ENCODE measurements at places on chromosomes 7 and 10.

DNA sequence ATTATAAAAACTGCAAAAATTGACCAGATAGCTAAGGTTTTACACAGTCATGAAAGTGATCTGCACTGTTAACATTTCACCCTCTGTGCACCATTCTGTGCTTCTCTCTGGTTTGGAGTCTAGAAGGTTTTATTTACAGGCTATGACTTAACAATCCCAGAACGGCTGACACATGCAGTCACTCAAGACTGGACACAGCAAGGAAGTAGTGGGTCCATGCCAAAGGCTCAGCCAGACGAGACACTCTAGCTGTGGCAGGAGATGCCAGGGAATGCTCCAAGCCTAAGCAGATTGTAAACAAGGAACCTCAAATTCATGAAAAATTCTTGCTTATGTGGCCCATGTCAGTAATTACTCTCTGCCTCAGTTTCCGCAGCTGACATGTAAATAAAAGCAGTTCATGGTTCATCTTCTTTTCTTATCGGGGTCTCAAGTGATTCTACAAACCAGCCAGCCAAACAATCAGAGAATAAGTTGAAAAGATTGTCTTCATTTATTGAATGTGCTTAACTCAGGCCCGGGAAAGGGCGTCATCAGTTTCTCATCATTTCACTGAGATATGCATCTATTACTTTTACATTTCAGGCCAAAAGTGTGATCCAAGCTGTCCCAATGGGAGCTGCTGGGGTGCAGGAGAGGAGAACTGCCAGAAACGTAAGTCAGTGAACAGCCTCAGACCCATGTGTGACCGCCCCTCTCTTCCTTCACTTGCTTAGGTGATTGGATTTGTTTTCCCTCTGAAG lies 132.1 kb downstream of the EGFR start:
- no peak for DNase-seq

DNA sequence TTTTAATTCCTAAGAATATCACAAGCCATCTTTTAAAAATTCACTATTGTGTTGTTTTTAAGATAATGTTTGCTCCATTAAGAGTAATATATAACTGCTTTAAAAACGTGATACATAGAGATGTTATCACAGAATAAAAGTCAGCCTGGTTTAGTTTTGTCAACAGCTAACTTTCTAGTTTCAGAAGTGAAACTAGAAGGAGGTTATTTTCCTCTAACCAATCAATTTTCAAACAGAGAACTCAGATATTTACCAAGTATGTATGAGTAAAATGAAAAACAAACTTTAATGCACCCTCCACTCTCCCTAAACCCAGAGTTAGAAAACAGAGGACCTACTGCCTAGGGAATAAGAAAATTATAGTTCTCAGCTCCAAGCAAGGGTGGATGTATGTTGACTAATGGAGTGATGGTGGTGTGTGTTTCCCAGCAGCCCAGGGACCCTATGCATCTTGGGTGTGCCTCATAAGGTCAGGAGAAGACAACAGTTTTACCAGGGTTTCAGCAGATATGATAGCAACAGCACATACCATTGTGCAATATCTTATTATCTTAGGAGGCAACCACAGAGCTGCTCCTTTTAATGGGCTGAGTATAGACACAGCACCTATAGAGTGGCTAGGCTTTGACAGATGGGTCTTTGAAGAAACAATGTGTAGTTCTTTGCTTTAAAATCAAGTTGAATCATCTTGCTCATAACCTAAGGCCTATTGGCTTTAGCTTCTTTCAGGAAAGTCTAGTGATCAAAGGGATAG lies 58.4 kb downstream of the PTPRZ1 start:
- no peak for DNase-seq

DNA sequence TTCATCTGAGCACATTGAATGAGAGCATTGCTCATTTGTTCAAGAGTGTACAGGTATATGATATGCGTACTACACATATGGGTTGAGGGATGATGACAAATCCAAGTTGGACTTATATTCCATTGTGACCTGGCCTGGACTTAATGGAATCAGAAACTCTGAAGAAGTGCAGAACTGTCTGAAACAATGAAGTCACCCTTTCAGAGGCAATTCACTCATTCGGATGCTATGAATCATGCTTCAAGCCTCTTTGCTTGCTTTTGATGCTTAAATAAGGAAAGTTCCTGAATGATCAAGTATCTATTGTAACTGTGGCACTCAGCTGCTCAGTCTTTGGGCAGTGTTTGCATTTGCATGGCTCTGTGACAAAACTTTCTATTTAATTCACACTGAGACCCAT lies 93.4 kb downstream of the ZNF365 start:
- no peak for DNase-seq

- DNase-seq = no peak
These were observed 635.7 kb downstream of the PHTF2 start for GRCh38 chr7:78434281-78434680.

DNA sequence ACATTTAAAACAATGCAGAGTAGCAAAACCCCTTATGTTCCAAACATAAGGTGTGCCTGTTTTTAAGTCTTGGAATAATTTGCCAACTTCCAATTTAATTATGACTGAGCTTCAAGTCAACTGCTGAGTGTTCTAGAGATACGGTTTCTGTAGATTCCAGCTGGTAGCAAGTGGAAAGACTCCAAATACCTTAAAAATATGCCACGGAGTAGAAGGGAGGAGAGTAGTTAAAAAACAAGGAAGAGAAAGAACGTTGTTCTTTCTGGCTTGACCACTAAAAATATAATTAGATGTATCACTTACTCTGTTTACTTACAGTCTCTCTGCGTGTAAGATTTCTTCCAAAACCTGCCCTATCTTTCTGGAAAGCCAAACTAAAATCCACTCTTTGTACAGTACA lies 24.5 kb upstream of the ABLIM1 start:
- no peak for DNase-seq

Measured in NCI-H187 (cell line).